ENCODE measurements at places on chromosomes 1 and 21. TPM values are rescaled to one million over a fixed set of nuclear protein-coding genes. Genes with fewer than 3 reads are reported as not detected.

TCHHL1 gene
- total RNA-seq, result not detected

LCE3D gene
- not detected for total RNA-seq

GBP4 gene
- 0.77 TPM for total RNA-seq

KRTAP21-2 gene
- total RNA-seq, result not detected

SPRR1A gene
- total RNA-seq, result not detected

ZNF683 gene
- total RNA-seq, result not detected

FMN2 gene
- 6.0 TPM for total RNA-seq

EPHB2 gene
- 5.2 TPM for total RNA-seq

FAM151A gene
- not detected for total RNA-seq

ENO1 gene
- 1,481 TPM for total RNA-seq

OR2G3 gene
- total RNA-seq, result not detected

TAF1A gene
- total RNA-seq, result 12.4 TPM

NHLH2 gene
- total RNA-seq, result not detected

OR2T29 gene
- total RNA-seq, result not detected

RGS8 gene
- under 0.01 TPM for total RNA-seq

PGLYRP3 gene
- total RNA-seq, result not detected

OR2T33 gene
- total RNA-seq, result not detected

TMEM125 gene
- not detected for total RNA-seq

CDA gene
- total RNA-seq, result 4.0 TPM

FNDC7 gene
- 0.12 TPM for total RNA-seq

EFCAB7 gene
- 8.6 TPM for total RNA-seq

TMEM240 gene
- total RNA-seq, result 7.2 TPM
